ENCODE measurements at places on chromosomes 13 and 19.

DNA sequence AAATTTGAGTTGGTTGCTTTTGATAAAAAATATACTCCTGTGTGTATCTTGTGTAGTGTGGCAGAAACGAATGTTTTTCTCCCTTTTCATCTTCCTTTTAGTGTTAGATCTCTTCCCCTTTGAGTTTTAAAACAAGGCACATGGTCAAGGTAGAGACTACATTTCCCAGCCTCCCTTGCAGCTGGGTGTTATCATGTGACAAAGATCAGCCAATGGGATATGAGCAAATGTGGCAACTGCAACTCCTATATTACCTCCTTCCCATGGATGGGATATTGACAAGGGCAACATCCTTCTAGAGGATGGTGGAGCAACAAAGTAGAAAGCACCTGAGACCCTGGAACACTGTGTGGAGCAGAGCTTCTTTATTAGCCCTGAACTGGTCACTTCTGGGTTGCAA, 42.4 kb downstream of the ADGRE3 start:
- DNase-seq, result no peak

- DNase-seq, result no peak
These were observed 20.6 kb upstream of the GTF3A start for GRCh38 chr13:27403727-27404385.

GRCh38 chr13:85298387-85298924, 500.8 kb downstream of the SLITRK6 start:
- no peak for DNase-seq

- no peak for DNase-seq
These were observed 15.9 kb upstream of the CEACAM1 start for GRCh38 chr19:42544146-42544545.

DNA sequence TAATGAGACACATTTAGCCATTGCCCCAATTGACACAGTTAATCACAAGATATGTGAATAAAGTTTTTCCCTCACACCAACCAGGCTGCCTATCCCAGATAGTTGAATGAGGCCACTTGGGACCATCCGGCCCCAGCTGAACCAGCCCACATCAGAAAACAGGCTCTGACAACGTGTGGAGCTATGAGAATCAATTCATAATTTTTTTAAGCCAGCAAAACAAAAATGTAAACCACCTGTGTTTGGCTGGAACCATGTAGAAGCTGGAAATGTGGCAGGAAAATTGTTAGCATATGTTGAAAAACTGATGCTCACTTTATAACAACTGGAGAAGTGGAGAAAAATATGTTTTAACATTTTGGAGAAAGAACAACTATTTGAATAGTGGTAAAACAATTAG, 1161.3 kb downstream of the SLITRK1 start:
- no peak for DNase-seq

DNA sequence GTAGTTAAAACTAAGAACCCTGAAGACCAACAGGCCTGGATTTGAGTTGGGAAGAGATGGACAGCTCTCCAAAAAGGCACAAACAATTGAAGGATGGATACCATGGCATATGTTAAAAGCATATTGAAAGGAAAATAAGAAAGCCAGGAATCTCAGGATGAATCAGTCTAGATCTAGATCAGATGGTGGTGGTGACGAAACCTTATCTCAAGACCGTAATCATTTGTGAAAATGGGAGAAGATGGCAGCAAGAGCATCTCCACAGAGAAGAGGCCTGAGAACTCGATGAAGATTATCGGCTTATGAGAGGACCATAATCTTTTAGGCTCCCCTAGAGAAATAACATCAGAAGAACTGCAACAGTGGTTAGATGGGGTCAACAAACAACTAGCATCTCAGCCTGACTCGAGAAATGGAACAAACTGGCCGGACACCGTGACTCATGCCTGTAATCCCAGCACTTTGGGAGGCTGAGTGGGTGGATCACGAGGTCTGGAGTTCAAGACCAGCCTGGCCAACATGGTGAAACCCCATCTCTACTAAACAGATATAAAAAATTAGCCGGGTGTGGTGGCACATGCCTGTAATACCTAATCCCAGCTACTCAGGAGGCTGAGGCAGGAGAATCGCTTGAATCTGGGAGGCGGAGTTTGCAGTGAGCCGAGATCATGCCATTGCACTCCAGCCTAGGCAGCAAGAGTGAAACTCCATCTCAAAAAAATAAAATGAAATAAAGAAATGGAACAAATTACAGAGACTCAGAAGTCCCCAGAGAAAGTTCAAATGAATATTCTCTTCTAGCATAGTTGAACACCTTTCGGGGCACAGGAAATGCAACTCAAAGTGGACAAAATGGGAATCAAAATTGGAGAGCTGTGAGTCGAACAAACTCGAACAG, 47.6 kb downstream of the FOXO1 start:
- no peak for DNase-seq

DNA sequence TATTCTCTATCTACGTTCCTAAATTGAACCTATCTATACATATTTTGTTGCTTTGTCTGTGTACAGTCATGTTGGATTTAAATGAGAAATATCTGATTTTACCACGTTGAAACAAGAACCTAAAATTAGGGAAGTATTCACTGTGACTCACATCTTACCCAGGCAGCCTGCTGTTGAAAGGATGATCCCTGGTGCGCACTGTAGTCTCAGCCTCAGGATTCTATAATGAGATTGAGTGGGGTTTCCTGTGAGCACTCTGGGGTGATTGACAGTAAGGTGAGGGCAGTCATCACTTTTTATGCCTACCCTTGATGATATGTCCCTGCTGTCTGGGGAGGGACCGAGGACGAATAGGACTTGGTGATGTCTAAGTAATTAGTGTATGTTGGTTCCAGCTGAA, 35.4 kb downstream of the PCCA start:
- DNase-seq, result no peak

Measured in stimulated activated CD4-positive, alpha-beta T cell treated with anti-CD3 and anti-CD28 coated beads, Interleukin-1b, Interleukin-23, amount 100 ng/mL, for 1 hour (primary cell).